Aorta (tissue), 5 donors: ENCODE measurements at places on chromosomes 6 and 20. TPM values are rescaled to one million over a fixed set of nuclear protein-coding genes. Genes with fewer than 3 reads are reported as not detected.
A peak's percentile ranks its signal among the peaks of the same experiment; 100 is the strongest.

- DNase-seq, result peak; percentile 80
These were observed 50.3 kb downstream of the ANKRD6 start for GRCh38 chr6:89483111-89483720.

- DNase-seq, result no peak
These were observed 21.6 kb upstream of the FBXO9 start for GRCh38 chr6:53043581-53043980.

SYCP2 gene
- total RNA-seq, result 5.6 TPM

DDO gene
- 1.3 TPM for total RNA-seq

DNA sequence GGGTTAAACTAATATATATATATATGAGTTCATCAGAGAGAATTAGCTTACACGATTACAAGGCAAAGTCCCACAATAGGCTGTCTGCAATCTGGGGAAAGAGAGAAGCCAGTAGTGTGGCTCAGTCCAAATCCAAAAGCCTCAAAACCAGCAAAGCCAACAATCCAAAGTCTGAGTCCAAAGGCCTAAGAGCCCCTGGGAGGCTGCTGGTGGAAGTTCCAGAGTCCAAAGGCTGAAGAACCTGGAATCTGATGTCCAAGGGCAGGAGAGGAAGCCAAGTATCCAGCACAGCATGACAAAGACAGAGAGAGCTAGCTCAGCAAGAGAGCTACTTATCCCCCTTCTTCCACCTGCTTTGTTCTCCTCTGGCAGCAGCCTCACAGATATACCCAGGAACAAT, 274.7 kb upstream of the ID4 start:
- no peak for DNase-seq
